ENCODE measurements at places on chromosomes 4 and X.

GRCh38 chrX:132676102-132676501, 187.3 kb upstream of the MBNL3 start:
- DNase-seq, result no peak

- DNase-seq, result no peak
Observed at GRCh38 chrX:41759817-41760216, 35.8 kb downstream of the GPR82 start.

DNA sequence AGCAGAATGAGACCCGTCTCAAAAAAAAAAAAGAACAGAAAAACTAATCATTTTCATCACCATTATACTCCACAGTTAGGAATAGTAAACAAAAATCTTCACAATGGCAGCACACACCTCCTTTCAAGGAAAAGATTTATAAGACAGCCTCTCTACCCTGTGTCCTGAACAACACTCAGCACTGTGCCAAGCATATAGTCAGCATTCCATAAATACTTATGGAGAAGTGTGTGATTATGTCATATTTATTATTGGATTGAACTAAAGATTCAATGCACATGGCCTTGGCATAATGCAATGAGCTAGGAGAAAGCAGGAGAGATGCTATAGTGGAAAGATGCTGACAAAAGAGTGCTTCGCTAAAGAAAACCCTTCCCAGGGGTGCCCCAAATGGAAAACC, 52.6 kb downstream of the FAM114A1 start:
- no peak for DNase-seq

DNA sequence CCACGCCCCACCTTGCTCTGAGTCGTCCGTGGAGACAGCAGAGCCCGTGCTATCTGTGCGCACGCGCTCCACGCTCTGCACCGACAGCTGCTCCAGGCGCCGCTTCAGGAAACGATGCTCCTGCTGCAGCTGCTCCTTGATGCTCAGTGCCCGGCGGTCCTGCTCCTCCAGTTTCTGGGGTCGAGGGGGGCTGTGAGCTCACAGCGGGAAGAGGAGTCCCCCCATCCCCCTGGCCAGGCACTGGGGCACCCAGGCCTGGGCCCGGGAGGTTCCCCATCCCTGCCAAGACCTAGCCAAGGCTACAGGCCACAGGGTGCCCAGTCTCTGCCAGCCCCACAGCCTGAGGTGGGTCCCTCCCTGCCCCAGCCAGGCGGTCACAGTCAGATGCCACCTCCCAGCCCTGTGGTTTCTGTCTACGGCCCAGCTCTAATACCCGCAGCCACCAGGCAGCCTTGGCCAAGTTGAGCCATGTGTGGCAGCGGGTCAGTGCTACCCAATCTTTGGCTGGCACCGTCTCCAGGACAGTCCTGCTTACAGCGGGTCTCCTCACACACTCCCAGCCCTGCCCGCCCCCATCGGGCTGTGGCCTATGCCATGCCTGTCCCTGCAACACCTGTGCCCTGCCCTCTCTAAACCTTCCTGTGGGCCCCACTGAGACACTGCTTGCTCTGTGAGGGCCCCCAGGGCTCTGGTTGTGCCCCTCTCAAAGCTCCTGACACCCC, 9.3 kb upstream of the HAUS3 start:
- no peak for DNase-seq

DNA sequence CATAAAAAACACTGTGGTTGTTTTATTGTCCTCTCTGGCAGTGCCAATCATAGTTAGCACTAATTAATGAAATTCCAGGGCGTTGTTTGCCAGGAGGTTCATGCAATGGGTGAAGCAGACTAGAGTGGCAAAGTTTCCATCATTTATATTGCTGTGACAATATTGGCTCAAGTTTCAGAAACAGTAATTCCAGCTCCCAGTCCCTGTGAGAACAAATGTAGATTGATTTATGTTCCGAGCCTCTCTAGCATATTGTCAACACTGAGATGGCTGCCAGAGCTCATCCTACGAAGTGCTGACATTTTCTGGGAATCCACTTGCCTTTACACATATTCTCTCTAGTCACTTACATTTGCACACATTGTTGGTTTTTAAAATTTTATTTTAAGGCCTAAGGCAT, 440.0 kb upstream of the IGFBP7 start:
- no peak for DNase-seq

DNA sequence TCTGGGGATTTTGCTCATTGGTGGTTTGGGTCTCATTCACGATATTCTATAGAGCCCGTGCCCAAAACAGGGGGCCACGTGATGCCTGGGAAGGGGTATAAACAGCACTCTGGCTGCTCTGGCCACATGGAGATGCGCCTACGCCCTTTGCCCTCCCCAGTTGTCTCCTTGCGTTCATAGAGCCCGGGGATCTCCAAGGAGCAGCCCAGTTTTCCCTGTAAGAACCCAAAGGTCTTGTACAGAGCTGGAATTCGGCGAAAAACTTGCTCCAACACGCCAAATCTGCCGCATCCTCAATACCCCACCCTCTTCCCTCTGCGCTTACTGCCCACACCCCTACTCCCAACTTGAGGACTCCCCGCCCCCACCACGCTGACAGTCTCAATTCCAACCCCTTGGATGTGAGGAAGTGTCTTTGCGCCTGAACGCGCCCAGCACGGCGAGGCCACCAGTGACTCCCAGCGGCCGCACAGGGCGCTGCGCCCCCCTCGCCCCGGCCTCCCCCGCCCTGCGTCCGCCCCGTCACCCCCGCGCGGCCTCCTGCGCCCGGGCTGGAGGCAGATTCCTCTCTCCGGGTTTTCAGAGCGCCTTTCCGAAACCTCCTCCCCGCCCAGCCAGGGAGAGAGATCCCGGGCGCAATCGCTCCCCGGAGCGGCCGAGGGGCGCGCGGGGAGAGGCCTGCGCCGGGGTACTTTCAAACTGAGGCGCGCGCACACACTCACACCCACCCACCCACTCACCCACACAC, at the start of gene NHS:
NHS (plus strand) TSS at position 582 of the 748 bp plus-strand sequence. CDS start 558 bp downstream, outside the sequence.
- no peak for DNase-seq

GRCh38 chr4:21749924-21750323, 198.6 kb downstream of the KCNIP4 start:
- DNase-seq, result no peak

- no peak for DNase-seq
Observed at GRCh38 chr4:130043732-130044160, 947.8 kb downstream of the C4orf33 start.

Data from HFF-Myc (cell line).